ENCODE measurements at places on chromosomes 1 and 21. TPM values are rescaled to one million over a fixed set of nuclear protein-coding genes. Genes with fewer than 3 reads are reported as not detected.

Gene CHI3L1
- polyA plus RNA-seq, result 0.11 TPM

Gene LCE1D
- polyA plus RNA-seq, result not detected

Gene UTS2
- not detected for polyA plus RNA-seq

Gene WNT9A
- polyA plus RNA-seq, result 1.7 TPM

Gene SELL
- polyA plus RNA-seq, result 0.03 TPM

Gene ANKRD45
- polyA plus RNA-seq, result 0.18 TPM

Gene C1orf167
- polyA plus RNA-seq, result not detected

Gene ZNF678
- polyA plus RNA-seq, result 2.2 TPM

- no peak for DNase-seq
These were observed 114.5 kb upstream of the ZNHIT6 start for GRCh38 chr1:85822696-85823095.

GRCh38 chr21:26842974-26843932, 2.0 kb downstream of the ADAMTS1 start:
- DNase-seq, result no peak

DNA sequence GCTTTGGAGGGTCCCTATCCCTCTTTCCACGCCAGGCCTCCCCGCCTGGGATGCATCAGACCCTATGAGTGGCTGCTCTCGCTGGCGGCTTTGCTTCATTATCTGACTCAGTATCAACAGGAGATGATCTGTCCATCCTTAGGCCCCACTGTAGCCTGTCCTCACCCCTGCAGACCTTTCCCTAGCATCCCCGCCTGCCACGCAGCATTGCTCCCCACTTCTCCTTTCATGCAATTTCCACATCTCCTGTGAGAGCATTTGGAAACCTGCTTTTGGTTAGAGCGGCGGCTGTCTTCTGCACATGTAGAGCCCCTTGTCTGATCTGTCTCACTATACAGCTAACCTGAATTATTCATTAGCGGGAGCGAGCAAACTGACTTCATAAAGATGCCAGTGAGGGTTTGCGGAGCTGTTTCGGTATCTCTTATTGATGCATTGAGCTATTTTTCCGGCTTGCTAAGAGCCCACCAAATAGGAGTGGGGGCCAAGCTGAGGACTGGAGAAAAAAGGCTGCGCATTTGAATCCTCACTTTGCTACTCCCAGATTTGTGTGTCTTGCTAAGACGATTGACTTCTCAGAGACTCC, 40.0 kb upstream of the ATP2B4 start:
- DNase-seq, result no peak

DNA sequence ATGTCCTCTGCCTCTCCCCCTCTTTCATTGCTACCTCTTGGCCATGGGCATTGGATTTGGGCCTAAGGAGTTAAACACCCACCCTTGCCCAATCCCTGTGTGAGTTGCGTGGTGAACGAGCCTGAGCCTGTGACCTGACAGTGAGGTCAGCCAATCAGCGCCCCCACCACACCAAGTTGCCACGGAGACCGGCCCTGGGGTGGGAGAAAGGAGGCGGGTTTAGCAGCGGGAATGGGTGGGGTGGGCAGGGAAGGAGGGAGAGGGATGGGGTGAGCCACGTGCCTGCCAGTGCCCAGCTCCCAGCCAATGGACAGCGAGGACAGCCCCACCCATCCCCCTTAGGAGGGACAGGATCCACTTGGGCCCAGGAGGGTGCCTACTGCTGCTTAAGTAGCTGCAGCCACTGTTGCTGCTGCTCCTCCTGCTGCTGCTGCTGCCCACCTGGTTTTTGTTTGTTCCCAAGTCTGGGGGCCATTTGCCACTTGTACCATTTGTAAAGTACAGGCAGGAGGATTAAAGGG, 9.5 kb downstream of the ZBTB7B start:
- no peak for DNase-seq

GRCh38 chr1:210132582-210132981, 100.0 kb upstream of the SERTAD4 start:
- no peak for DNase-seq

DNA sequence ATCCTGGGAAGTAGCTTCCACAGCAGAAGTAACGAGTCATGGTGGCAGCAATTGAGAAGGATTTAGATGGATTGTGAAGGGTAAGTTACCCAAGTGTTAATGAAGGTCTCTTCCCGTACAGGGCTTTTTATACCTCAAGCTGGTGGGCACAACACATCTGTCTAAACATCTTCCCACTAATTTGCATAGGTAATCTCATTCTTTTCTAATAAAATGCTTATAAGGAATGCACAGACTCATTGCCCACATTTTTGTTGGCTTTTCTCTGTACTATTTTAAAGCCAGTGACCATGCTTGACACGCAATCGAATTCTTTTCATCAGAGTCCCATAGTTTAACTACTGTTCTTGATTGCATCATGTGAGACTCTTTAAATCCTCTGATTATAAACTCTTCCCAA, at the start of gene KRTAP7-1:
TSS of gene KRTAP7-1 (minus strand) at position 101 of the 400 bp plus-strand sequence. CDS start at position 40, 61 bp downstream.
- DNase-seq, result no peak

DNA sequence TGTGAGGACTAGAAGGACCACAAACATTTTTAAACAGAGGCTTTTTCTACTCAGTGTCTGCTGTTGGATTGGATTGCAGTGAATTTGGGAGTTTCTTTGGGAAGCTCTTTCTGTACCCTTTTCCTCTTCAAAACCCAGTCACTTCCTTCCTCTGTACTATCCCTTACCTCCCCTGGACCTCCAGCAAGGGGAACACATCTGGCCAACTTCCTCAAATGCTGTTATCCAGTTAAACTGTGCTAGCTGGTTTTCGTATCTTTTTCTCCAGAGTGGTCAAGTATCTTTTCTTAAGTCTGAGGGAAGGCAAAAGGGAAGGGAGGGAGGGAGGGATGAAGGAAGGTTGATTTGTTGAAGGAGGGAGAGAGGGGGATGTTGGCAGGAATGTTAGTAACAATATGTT, 99.2 kb upstream of the TNR start:
- no peak for DNase-seq

GRCh38 chr1:82266351-82266750, 465.6 kb downstream of the ADGRL2 start:
- DNase-seq, result no peak

GRCh38 chr1:64572222-64572900, 102.4 kb downstream of the CACHD1 start:
- no peak for DNase-seq

DNA sequence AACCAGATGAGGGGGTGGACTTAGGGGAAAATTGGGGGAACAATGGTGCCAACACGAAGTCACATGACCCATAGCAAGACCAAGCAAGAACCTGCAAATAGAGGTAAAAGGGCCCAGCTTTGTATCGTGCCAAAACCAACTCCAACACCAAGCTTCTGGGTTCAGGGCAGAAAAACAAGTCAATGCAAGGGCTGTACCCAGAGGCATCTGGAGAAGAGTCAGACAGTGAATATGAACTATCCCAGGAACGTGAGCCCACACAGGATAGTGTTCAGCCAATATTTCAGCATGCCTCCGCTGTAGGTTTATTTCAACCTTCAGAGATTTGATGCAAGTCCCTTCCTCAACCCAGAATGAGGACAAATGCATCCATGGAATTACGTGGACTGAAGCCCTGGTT, 15.0 kb upstream of the ZMYM6 start:
- DNase-seq, result no peak

- no peak for DNase-seq
These were observed 38.8 kb downstream of the ZBTB17 start for GRCh38 chr1:15937146-15937545.

- DNase-seq, result no peak
These were observed 1.3 kb downstream of the AGRN start for GRCh38 chr1:1021010-1021919.

DNA sequence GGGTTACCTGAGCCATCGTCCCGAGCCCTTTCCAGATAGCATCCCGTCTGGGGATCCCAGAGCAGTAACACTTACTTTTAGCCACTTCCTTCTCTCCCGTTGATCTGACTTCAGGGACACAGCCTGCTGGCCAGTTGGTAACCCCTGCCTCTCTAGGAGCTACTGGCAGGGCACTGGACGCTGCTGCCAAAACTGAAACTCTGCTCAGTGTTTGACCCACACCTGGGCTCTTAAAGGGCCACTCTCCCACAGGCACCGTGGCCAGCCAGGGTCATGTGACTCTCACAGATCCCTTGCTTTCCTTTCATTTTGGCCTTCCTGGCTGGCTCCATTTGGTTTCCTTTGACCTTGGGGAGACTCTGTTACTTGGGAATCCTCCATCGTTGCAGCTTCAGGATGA, at the start of gene PIGR:
TSS of gene PIGR (minus strand) at position 206 of the 400 bp plus-strand sequence. CDS start 5,935 bp downstream, outside the sequence.
- no peak for DNase-seq

DNA sequence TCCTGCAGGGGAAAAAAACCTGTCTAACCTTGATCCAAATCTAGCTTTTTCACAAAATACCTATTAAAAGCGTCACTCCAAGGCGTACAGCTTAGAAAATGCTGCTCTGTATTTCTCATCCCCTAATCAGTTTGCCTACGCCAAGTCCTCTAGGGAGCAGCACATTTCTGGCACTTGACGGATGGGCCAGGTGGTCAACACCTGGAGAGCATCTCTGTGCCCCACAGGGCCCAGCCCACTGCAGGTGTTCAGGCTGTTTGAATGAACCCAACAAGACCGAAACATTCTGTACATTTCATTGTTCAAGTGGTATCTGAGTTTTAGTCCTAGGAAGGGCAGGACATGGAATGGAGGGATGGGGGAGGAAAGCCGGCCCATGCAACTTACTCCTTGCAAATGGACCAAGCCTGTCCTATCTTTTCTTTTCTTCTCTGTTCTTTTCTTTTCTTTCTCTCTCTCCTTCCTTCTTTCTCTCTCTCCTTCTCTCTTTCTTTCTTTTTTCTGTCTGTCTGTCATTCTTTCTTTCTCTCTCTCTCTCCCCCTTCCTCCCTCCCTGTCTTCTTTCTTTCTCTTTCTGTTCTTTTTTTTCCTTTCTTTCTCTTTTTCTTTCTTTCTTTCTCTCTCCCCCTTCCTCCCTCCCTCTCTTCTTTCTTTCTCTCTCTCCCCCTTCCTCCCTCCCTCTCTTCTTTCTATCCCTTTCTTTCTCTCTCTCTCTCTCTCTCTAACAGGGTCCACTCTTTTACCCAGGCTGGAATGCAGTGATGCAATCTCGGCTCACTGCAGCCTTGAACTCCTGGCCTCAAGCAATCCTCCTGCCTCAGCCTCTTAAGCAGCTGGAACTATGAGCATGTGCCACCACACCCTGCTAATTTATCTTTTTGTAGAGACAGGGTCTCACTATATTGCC, 29.1 kb downstream of the IGFN1 start:
- no peak for DNase-seq

DNA sequence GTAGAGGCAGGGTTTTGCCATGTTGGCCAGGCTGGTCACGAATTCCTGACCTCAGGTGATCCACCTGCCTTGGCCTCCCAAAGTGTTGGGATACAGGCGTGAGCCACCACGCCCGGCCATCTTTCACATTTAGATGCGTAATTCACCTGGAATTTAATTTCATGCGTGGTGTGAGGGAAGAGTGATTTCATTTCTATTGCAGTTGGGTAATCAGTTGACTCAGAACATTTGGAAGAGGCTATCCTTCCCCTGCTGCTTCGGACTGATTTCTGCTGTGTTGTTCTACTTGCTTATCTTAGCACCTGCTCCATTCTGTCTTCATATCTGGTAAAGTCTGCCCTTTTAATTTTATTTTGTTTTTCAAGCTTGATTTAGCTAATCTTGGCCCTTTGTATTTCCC, 19.1 kb downstream of the DIP2A start:
- DNase-seq, result no peak

GRCh38 chr1:167488786-167489185, 29.5 kb downstream of the CD247 start:
- no peak for DNase-seq

DNA sequence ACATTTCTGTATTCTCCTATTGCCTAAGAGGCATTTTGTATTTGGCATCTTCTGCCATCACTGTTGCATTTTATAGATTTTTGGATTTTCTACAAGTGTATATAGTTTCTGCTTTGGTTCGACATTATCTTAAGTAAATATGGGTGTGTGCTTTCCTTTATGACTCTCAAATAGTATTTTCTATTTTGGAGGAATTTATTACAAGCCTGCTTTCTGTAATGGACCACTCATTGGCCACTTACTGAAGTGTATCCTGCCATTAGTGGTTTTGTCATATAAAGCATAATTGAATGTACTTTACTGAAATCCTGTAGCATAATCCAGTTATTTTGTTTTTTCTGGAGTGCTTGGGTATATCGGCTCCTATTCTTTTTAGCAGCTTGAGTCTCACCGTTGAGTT, 184.3 kb downstream of the PATJ start:
- DNase-seq, result no peak

GRCh38 chr1:3633344-3634058, 8.7 kb downstream of the TPRG1L start:
- no peak for DNase-seq

GRCh38 chr1:10941891-10942541, 70.4 kb upstream of the TARDBP start:
- DNase-seq, result no peak

DNA sequence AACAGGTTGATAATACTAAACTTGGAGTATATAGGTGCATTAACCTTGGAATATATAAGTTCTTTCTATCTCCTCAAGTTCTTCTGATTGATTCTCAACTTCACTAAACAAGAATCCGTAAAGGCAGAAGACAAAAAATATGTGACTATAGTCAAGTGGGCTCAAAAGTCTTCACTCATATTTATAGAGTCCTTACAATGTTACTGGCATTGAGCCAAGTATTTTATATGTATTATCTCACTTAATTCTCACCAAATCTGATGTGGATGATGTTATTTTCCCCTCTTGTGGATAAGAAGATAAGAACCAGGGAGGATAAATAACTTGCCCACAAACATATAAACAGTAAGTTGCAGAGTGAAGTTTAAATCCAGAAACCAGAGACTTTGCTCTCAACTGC, 486.9 kb downstream of the LRRIQ3 start:
- DNase-seq, result no peak

DNA sequence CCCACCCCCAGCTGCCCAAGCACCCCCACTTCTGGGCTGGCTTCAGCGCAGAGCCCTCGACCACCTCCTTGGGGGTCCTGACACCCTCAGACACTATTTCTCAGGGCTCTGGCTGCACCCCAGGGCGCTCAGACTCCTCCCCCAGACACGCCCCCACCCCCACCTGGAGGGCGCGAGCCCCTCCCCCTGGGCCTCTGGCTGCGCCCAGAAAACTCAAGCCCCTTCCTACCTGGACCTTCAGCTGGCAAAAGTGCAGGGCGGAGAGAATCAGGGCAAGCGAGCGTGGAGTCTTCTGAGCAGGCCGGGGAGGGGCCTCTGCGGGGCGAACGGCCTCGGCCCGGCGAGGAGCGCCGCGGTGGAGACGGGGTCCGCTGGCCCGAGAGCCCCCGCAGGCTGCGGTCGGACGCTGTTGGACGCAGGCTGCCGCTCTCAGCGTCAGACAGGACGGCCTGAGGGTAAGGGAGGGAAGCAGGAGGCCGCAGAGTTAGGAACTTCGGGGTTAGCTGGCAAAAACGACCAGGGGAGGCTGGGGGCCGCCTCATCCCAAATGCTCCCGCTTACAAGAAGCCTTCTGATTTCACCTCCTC, 17.4 kb upstream of the NBPF1 start:
- DNase-seq, result no peak

- no peak for DNase-seq
These were observed 107.6 kb downstream of the FASLG start for GRCh38 chr1:172766462-172766861.

DNA sequence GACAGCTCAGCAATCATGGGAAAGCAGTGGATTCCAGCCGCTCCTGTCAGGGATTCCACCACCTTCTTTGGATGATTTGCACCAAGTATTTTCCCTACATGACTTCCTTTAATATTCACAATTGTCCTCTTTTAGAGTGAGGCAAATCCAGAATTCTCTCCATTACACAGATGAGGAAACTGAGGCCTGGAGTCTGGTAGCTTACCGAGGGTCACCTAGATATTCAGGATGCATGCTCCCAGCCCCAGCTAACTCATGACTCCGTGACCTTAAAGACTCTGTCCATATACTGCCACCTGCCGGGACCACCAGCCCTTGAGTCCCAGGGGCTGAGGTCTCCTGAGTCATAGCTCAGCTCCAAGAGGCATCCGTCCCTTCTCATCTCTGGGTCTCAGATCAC, 80.6 kb downstream of the CAPZB start:
- DNase-seq, result no peak
